ENCODE measurements at places on chromosomes 3 and 15. TPM values are rescaled to one million over a fixed set of nuclear protein-coding genes. Genes with fewer than 3 reads are reported as not detected.

Gene HYPK
- total RNA-seq: 9.6 TPM

Gene FRMD4B
- 5.1 TPM for total RNA-seq

DNA sequence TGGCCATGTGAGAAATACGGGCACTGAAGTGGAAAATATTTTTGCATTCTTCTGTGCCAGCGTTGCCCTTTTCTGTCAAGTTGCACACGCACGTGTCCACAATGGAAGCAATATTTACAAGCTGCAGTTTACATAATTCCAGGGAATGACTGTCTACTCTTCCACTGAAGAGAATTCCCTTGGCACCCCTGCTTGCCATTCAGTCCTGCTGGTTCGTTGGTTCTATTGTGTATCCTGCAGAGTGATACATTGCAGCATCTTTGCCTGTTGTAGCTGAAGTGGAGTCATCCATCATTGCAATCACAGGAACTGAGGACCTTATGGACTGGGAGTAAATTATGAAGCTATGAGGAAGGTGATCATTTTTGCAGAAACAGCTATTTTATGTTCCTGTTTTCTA lies 759.4 kb downstream of the ROBO2 start:
- no peak for DNase-seq

GRCh38 chr3:114799816-114800215 lies 347.3 kb downstream of the ZBTB20 start:
- no peak for DNase-seq

- no peak for DNase-seq
These were observed 138.2 kb upstream of the CNTN4 start for GRCh38 chr3:1960506-1960905.

DNA sequence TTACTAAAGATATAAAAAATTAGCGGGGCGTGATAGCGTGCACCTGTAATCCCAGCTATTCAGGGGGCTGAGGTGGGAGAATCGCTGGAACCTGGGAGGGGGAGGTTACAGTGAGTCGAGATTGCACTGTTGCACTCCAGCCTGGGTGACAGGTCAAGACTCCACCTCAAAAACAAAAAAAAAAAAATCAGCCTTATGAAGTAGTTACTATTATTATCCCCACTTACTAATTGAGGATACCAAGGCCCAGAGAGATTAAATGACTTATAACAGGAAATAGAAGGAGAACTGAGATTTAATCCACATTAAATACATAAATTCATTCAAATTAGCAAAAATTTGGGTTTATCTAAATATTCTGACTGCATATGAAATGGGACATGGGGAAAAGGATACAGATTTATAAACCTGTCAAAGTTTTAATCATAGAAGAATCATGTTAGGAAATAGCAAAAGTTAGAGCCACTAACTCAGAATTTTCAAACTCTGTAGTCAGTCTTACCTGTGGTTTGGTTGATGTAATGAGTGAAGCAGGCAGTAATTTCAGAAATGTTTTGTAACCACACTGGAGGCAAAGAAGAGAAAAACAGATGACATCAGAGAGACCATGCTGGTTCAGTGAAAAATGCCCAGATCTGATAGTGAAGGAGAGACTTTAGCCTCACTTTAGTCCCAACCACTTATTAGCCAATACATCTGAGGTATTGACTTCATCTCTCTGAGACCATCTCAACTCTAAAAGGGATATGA lies 25.0 kb upstream of the ACAP2 start:
- DNase-seq: no peak
